ENCODE measurements at places on chromosomes 5 and 9. TPM values are rescaled to one million over a fixed set of nuclear protein-coding genes. Genes with fewer than 3 reads are reported as not detected.

FAM219A gene
- 0.82 TPM for polyA plus RNA-seq

BARHL1 gene
- polyA plus RNA-seq = not detected

- DNase-seq = no peak
Observed at GRCh38 chr9:73738741-73739530, 587.3 kb downstream of the ANXA1 start.

GABRP gene
- polyA plus RNA-seq = not detected

DNA sequence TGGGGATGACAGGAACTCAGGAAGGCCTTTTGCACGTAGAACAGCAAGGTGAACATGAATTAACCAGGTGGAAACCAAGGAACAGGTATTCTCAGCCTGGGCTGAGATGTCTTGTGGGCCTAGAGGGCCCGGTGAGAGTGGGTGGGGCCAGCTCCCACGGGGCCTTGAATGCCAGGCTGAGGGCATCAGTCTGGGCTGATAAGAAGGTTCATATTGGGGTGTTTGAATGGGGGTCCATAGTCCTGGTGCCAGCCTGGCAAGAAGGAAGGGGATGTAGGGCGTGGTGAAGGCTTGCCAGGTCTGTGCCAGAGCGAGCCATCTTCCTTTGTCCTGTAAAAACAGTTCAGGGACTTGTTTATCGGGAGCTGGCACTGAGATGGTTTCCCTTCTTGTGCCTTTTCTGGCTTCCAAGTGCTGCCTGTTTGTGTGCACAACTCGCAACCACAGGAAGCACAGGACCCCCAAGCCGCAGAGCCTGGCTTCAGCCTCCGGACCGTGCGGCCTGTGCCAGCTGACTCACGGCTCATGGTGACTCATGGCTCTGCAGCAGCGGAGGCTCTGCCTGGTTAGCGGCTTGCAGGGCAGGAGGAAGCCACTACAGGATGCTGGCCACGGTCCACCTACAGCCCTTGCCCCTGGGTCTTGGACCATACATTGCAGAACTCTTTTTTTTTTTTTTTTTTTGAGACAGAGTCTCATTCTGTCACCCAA lies 2.4 kb downstream of the CARD19 start:
- no peak for DNase-seq

DNA sequence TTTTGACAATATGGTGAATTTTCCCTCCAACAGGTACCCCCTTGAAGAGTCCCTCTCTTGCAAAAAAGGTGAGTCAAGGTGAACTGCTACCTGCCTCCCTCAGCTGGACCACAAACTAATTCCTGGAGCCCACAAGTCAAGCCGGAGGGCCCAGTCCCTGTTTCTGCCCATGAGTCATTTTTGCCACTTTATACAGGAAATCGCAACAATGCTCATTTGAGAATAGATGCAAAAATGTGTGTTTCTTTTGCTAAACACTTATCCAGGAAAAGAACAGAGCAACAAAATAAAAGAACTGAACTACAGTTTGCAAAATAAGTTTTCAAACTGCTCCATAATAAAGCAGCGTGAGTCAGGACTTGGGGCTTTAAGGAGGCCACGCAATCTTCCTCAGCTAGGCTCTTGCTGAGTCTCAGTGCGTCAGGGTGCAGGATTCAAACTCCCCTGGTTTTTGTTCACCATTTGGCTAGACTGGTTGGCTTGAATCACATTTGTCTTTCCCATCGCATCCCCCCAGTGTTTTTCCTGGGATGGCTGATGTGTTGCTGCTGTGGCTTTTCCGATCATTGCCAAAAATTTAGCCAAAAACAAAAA lies 102.7 kb downstream of the GOLPH3 start:
- no peak for DNase-seq

All from GM12878 (cell line).